ENCODE measurements at places on chromosomes 16 and 17. TPM values are rescaled to one million over a fixed set of nuclear protein-coding genes. Genes with fewer than 3 reads are reported as not detected.

GRCh38 chr17:80431246-80432195 lies 16.6 kb downstream of the ENDOV start:
- no peak for DNase-seq

- no peak for DNase-seq
These were observed 2.3 kb upstream of the ACTG1 start for GRCh38 chr17:81514739-81515529.

DNA sequence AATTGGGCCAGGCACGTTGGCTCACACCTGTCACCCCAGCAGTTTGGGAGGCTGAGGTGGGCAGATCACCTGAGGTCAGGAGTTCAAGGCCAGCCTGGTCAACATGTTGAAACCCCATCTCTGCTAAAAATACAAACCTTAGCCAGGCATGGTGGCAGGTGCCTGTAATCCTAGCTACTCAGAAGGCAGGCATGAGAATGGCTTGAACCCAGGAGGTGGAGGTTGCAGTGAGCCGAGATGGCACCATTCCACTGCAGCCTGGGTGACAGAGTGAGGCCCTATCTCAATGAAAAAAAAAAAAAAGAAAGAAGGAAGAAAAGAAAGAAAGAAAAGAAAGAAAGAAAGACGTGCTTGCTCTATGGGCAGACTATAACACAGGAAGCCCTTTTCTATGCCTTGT lies 84.4 kb downstream of the FOXL1 start:
- no peak for DNase-seq

Gene TEKT3
- total RNA-seq, result not detected
